C1 segment of cervical spinal cord (tissue), 14 donors: ENCODE measurements at places on chromosomes 11 and 22.

DNA sequence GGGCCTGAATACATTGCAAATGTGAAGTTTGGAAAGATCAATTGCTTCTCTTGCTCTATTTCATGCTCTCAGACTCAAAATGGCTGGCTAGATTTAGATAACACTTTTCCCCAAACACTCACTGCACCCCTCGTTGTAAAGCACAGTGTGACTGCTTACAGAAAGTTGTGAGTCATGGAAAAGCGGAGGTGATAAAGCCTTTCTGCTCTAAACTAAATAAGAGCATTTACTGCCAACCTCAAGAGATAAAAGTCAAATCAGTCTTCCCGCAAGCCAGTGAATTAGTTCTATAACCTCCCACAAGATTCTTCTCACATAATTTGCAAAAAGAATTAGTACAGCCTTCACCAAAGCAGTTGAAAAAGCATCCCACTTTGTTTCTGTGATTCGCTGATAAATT lies 168.7 kb downstream of the WT1 start:
- no peak for DNase-seq

DNA sequence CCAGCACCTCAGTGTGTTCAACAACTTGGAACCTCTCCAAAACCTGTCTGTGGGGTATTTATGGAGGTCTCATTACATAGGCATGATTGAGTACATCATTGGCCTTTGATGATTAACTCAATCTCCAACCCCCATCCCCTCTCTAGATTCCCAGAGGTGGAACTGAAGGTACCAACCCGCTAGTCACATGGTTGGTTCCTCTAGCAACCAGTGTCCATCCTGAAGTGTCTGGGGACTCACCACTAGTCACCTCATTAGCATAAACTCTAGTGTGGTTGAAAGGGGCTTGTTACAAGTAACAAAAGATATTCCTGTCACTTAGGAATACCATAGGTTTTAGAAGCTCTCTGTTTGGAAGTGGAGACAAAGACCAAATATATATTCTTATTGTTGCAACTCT lies 40.3 kb downstream of the SIK2 start:
- DNase-seq: no peak

GRCh38 chr11:128553662-128554362 lies 33.5 kb downstream of the ETS1 start:
- no peak for DNase-seq

GRCh38 chr11:130489716-130490115 lies 41.3 kb downstream of the ADAMTS15 start:
- DNase-seq: no peak

DNA sequence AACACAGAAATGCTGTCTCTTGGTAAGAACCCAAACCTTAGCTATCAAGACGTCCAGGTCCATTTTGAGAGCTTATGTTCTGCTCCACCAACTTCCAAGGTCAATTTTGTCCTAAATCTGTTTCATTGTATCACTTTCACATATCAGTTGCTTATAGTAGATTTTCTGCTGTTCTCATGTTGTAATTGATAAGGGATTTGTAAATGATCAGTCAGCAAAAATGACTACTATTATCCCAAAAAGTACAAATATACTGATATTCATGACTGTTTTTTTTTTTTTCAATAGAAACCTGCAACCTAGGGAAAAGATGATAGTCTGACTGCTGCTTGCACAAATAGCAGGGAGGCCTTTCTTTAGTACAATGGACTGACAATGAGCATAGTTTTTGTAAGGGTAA lies 128.1 kb downstream of the ARHGAP20 start:
- no peak for DNase-seq

- DNase-seq: no peak
Measured at GRCh38 chr11:20443596-20443995, 56.1 kb downstream of the PRMT3 start.

GRCh38 chr11:39434466-39434865 lies 2025.0 kb downstream of the LRRC4C start:
- DNase-seq: no peak

DNA sequence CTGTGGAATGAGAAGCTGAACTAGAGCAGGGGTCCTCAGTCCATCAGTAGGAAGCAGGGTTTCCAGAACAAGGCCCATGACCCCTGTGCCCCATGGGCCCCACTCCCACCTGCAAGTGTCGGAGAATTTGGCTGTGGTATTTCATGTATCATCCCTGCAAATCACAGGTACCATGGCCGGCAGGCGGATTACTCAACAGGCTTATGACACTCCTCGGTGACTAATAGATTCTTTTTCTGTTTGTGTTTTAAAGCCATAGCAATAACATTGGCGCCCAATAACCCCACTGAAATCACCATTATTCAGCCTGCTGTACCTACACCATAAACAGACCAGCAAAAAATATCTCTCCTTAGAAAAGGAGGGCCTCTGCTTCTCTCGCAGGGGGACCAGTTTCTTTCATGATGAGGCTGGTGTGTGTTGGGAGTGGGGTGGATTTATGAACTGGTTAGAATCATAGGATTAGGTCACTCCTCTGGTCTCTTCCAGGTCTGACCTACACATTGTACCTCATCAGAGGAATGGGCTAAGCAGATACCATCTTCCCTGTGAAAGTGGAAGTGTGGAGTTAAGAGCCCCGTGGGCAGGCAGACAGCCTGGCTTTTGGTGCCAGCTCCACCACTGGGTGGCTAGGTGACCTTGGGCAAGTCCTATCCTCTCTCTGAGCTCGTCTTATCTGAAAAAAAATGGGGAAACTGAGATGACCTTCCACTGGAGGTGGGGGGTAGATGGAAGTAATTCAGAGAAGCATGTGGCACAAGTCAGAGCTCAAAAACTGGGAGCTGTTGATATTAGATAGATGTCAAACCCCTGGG lies 60.2 kb upstream of the WNT11 start:
- no peak for DNase-seq

GRCh38 chr11:122102426-122102825 lies 13.6 kb downstream of the BLID start:
- DNase-seq: no peak

GRCh38 chr22:43534916-43535315 lies 123.1 kb downstream of the MPPED1 start:
- DNase-seq: no peak

DNA sequence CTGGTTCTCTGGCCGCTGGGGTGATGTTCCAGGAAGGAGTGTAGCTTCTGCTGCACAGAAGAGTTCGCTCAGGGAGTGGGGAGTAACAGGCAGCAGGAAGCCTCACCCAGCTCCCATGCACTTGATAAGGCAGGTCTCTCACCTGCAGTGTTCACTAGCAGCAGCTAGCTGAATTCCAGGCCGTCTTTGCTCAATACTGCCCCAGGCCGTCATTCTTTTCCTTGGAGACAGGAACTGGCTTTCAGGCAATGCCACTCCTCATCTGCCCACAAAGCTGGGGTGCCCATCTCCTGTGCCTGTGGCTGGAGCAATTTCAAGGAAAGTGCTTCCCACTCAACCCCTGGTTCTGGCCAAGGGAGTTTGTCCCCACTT lies 66.1 kb downstream of the ARHGAP42 start:
- no peak for DNase-seq

DNA sequence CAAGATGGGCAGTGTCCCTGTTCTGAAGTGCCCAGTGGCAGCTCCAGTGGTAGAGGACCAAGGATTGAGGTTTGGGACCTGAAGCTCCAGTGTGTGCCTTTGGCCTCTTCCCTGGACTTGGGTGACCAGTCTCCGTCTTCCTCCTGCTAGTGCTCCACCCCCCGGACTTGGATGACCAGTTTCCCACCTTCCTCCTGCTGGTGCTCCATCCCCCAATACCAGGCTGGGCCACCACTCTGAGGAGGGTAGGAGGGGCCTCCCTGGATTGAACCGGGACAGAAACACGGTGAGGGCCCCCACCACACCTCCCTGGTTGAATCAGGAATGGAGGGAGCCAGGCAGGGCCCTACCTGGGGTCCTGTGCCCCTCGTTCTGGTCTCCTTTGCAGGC lies 10.9 kb upstream of the NEAT1 start:
- DNase-seq: no peak

DNA sequence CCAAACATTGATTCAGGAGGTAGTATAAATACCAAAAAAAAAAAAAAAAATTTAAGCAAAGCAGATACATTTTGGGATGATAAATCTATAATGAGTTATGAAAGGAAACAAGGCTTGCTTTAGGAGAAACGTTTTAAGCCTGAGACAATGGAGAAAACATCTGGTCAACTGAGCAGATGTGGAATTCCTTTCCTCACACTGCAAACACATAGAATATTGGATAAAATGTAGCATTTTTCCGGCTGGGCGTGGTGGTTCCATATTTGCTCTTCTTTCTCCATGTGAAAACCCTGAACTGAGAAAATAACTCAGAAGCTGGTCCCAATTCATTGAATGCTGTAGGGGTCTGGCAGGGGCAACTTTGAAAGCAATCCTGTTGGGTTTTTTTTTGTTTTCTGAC lies 33.9 kb downstream of the ENDOD1 start:
- no peak for DNase-seq
